ENCODE measurements at places on chromosomes 1 and 21. TPM values are rescaled to one million over a fixed set of nuclear protein-coding genes. Genes with fewer than 3 reads are reported as not detected.

- peaks cover 10% of the 10 kb centered on the region for H3K4me1 ChIP-seq
- no peak overlapping the region for H3K27ac ChIP-seq
- no peaks in the 10 kb centered on the region for H3K36me3 ChIP-seq
- no peaks in the 10 kb centered on the region for H3K27me3 ChIP-seq
- no peak for DNase-seq
- H3K4me3 ChIP-seq, result no peak overlapping the region
These were observed 25.3 kb upstream of the DPH5 start for GRCh38 chr1:101050869-101051268.

- H3K27me3 ChIP-seq, result no peaks in the 10 kb centered on the region
- DNase-seq, result no peak
- peaks cover 20% of the 10 kb centered on the region for H3K36me3 ChIP-seq
- H3K4me1 ChIP-seq, result peaks cover 14% of the 10 kb centered on the region
These were observed 37.5 kb downstream of the QSOX1 start for GRCh38 chr1:180192172-180192571.

DNA sequence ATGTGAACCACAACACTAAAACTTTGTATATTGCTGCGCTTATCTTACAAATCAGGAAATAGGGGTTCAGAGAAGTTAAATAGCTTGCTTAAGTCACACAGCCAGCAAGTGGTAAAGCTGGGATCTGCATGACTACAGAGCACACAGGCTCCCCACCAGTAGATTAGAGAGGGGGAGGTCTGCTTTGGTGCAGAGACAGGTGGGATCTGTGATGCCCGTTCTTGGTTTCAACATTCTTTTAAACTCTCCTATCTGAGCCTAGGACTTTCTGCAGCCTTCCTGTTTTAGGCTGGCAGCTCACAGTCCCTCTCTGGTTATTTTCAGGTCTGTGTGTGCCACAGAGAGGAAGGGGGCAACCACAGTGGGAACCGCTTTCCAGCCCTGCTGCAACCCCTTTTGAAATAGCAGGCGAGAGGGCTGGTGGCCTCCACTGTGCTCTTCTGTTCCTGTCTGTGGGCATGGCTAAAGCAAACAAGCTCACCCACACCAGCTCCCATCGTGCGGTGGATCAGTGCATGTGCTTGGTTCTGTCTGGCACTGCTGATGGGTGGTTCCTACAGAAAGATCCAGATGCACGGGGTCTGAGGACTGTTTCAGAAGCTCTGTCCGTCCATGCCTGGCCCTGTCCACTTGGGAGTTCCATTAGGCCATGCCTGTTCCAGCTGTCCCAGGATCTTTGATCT, 1.7 kb upstream of the IL6R start:
- peak overlapping the region; percentile 98 for H3K4me3 ChIP-seq
- peak; percentile 27 for DNase-seq
- H3K4me1 ChIP-seq, result peaks cover 45% of the 10 kb centered on the region
- H3K27me3 ChIP-seq, result no peaks in the 10 kb centered on the region

Gene RCAN3
- total RNA-seq, result 160 TPM

Gene PDPN
- not detected for total RNA-seq

- no peak overlapping the region for H3K27ac ChIP-seq
- no peak overlapping the region for H3K4me3 ChIP-seq
- DNase-seq, result no peak
- peaks cover 3% of the 10 kb centered on the region for H3K4me1 ChIP-seq
These were observed 208.7 kb upstream of the KCTD3 start for GRCh38 chr1:215358356-215358755.

DNA sequence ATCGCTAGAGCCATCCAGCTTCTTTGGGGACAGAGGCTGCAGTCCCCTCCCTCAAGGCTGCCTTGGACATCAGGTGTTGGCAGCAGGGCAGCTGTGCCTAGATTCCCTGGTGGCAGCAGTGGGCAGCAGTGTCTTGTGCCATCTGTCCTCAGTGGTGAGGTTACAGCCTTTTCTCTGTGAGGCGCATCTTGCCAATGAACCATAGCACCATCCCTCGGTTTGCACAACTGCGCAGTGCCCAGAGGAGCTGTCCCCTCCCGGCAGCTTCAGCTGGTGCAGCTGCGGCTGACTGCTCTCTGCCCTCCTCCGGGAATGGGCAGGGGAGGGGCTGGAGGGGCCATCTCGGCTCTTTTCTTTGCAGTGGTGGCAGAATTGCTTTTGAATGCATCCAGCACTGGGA, 59.0 kb upstream of the C8B start:
- H3K4me3 ChIP-seq, result no peak overlapping the region
- H3K36me3 ChIP-seq, result peaks cover 4% of the 10 kb centered on the region
- no peak overlapping the region for H3K27ac ChIP-seq
- DNase-seq, result no peak

- H3K27me3 ChIP-seq, result peaks cover 11% of the 10 kb centered on the region
- H3K4me3 ChIP-seq, result no peak overlapping the region
- H3K36me3 ChIP-seq, result peaks cover 2% of the 10 kb centered on the region
- H3K27ac ChIP-seq, result no peak overlapping the region
- DNase-seq, result peak; percentile 12
- H3K4me1 ChIP-seq, result peaks cover 12% of the 10 kb centered on the region
These were observed 4.8 kb upstream of the LRRC8B start for GRCh38 chr1:89519779-89520358.

Gene DYNLT5
- total RNA-seq, result not detected

GRCh38 chr1:42013881-42014470, 95.3 kb upstream of the HIVEP3 start:
- peak overlapping the region; percentile 70 for H3K27ac ChIP-seq
- H3K4me3 ChIP-seq, result peak overlapping the region; percentile 84
- no peak for DNase-seq
- no peaks in the 10 kb centered on the region for H3K27me3 ChIP-seq
- H3K4me1 ChIP-seq, result peaks cover 48% of the 10 kb centered on the region

Gene KCNJ9
- not detected for total RNA-seq

GRCh38 chr1:16915627-16915973, 6.1 kb upstream of the CROCC start:
- no peaks in the 10 kb centered on the region for H3K27me3 ChIP-seq
- H3K4me1 ChIP-seq, result peaks cover 43% of the 10 kb centered on the region
- no peak for DNase-seq
- peaks cover 3% of the 10 kb centered on the region for H3K36me3 ChIP-seq

Gene INAVA
- total RNA-seq, result 0.25 TPM

DNA sequence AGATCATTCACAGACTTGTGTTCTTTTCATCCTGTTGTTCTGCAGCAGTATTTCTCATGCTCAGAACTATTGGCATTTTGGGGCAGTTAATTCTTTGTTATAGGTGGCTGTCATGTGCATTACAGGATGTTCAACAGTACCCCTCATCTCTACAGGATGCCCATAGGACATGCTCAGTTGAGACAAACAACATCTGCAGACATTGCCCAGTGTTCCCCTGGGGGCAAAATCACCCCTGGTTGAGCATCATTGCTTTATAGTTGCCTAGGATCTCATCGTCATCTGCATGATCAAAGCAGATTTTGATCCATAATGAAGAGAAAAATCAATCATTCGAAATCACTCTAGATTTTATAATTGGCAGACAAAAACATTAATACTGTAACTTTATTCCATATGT, 222.5 kb upstream of the CACYBP start:
- H3K27ac ChIP-seq, result no peak overlapping the region
- H3K4me1 ChIP-seq, result peaks cover 13% of the 10 kb centered on the region
- no peak for DNase-seq
- H3K4me3 ChIP-seq, result no peak overlapping the region

Gene BTBD19
- 56.6 TPM for total RNA-seq

Gene CLEC20A
- total RNA-seq, result not detected

DNA sequence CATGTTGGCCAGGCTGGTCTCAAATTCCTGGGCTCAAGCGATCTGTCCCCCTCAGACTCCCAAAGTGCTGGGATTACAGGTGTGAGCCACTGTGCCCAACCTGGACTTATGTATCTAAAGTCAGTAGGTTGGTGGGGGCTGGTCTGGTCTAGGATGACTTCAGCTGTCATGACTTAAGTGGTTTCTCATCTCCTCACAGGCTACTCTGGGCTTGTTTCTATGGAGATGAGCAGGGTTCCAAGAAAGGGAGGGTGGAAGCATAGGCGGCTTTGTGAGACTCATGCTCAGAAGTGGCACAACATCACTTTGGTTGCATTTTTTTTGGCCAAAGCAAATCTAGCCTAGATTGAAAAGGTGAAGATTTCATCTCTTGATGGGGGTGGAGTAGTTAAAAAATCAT, 115.9 kb upstream of the IVNS1ABP start:
- no peak for DNase-seq
- H3K27ac ChIP-seq, result no peak overlapping the region
- no peaks in the 10 kb centered on the region for H3K27me3 ChIP-seq
- no peaks in the 10 kb centered on the region for H3K4me1 ChIP-seq
- H3K4me3 ChIP-seq, result no peak overlapping the region

DNA sequence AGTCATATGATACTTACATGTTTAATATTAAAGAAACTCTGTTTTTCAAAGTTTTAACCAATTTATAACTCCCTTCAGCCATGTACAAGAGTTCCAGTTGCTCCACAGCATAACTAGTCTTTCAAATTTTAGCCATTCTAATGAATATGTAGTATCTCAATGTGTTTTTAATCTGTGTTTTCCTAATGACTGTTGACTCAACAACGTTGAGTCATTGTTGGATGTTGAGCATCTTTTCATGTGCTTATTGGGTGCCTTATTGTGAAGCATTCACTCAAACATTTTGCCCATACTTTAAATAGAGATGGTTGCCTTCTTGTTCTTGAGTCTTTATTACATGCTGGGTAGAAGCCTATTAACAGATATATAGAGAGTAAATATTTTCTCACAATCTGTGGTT, 240.2 kb upstream of the LYPLAL1 start:
- no peaks in the 10 kb centered on the region for H3K4me1 ChIP-seq
- DNase-seq, result no peak

GRCh38 chr1:87278825-87279535, 49.7 kb upstream of the LMO4 start:
- no peak overlapping the region for H3K4me3 ChIP-seq
- H3K27me3 ChIP-seq, result peaks cover 61% of the 10 kb centered on the region
- DNase-seq, result no peak
- no peaks in the 10 kb centered on the region for H3K36me3 ChIP-seq
- H3K27ac ChIP-seq, result no peak overlapping the region

Gene LCA5L
- total RNA-seq, result not detected

DNA sequence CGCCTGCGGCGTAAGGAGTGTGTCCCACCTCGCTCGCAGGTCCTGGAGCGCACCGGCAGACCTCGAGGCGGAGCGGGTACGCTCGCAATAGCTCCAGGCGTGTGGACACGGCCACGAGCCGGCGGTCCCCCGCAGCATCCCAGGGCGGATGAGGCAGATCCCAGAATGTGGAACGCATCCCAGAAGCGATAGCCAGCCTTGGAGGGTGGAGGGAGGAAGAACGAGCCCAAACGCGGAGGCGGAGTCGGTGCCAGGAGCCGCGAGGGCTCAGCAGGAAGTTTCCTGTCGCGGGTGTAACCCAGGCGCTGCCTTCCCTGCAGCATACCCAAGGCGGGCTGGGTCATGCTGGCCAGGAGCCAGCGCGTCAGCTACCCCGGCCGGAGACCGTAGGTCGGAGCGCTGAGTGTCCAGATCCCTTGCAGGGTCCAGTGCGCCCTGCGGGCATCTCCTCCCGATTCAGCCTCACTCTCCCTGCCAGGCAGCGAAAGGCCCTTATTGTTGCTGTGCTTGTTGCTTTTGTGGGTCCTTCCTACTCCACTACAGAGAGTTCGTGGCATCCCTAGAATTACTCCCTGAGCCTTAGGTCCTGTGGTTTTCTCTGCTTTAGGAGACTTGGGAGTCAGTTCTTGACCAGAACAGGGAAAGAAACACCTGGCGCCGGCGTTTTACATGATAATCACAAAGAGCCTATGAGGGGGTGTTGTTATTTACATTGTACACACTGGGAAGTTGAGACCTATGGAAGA, 27.7 kb downstream of the STYXL2 start:
- H3K4me1 ChIP-seq, result peaks cover 6% of the 10 kb centered on the region
- H3K27ac ChIP-seq, result peak overlapping the region; percentile 59
- no peak for DNase-seq
- H3K4me3 ChIP-seq, result peak overlapping the region; percentile 86

GRCh38 chr1:153880024-153880423, 42.7 kb downstream of the GATAD2B start:
- no peak overlapping the region for H3K27ac ChIP-seq
- no peaks in the 10 kb centered on the region for H3K27me3 ChIP-seq
- peak overlapping the region; percentile 21 for H3K4me3 ChIP-seq

GRCh38 chr1:155062151-155062686, 1.3 kb upstream of the EFNA4 start:
- H3K4me3 ChIP-seq, result peak overlapping the region; percentile 97
- H3K36me3 ChIP-seq, result peaks cover 4% of the 10 kb centered on the region
- no peak overlapping the region for H3K27ac ChIP-seq
- H3K4me1 ChIP-seq, result peaks cover 24% of the 10 kb centered on the region
- DNase-seq, result no peak
- no peaks in the 10 kb centered on the region for H3K27me3 ChIP-seq

- H3K4me3 ChIP-seq, result no peak overlapping the region
- no peak for DNase-seq
- H3K36me3 ChIP-seq, result no peaks in the 10 kb centered on the region
- H3K4me1 ChIP-seq, result no peaks in the 10 kb centered on the region
- H3K27me3 ChIP-seq, result no peaks in the 10 kb centered on the region
These were observed 279.1 kb downstream of the PCP4 start for GRCh38 chr21:40146216-40146837.

- H3K36me3 ChIP-seq, result peaks cover 4% of the 10 kb centered on the region
- peaks cover 23% of the 10 kb centered on the region for H3K4me1 ChIP-seq
- peak overlapping the region; percentile 54 for H3K27ac ChIP-seq
- H3K4me3 ChIP-seq, result no peak overlapping the region
- DNase-seq, result no peak
- H3K27me3 ChIP-seq, result no peaks in the 10 kb centered on the region
These were observed 67.9 kb downstream of the MDM4 start for GRCh38 chr1:204583909-204584632.

Gene WNT3A
- total RNA-seq, result not detected

Gene TAL1
- 44.2 TPM for total RNA-seq

Gene OLFM3
- total RNA-seq, result not detected

GRCh38 chr1:209586221-209586740, 2.8 kb downstream of the CAMK1G start:
- H3K4me1 ChIP-seq, result peaks cover 6% of the 10 kb centered on the region
- H3K36me3 ChIP-seq, result no peaks in the 10 kb centered on the region
- peaks cover 22% of the 10 kb centered on the region for H3K27me3 ChIP-seq
- H3K27ac ChIP-seq, result no peak overlapping the region

Gene AVPR1B
- not detected for total RNA-seq

Gene BMP8B
- total RNA-seq, result 1.3 TPM
